Right atrium auricular region (tissue), 2 donors: ENCODE measurements at places on chromosomes 16 and 17. TPM values are rescaled to one million over a fixed set of nuclear protein-coding genes. Genes with fewer than 3 reads are reported as not detected.

The TBC1D3I gene
- total RNA-seq, result not detected

DNA sequence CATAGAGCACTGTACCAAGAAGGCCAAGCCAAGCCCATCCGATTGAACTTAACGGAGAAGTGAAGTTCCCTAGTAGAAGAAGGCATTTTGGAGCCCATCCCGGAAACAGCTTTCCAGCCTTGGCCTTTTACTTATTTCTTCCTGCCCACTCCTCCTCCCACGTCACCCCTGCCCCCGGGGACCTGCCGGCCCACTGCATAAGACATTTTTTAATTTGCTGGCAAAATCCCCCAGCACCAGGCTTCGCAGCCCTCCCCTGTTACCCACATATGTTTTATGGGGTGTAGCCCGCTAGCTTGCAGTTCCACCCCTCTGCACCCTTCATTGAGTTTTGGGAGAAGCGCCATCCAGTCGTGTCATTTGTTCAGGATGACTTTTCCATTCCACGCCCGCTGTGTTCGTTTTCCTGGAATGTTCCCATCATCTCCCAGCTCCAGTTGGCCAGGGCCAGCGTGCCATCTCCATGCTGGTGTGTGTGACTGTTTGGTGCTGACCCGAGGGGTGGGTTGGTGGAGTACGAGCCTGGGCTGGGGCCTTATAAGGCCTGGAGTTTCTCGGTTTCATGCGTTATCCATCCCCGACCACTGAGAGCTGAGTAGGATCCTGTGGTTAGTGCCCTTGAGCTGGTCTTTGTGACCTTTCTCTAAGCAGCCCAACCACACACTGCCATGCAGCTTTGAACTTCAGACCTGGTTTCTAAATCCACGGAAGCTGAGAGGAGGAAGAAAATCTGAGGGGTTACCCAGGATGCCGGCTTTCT lies 20.0 kb upstream of the TBX2 start:
- no peak for DNase-seq

DNA sequence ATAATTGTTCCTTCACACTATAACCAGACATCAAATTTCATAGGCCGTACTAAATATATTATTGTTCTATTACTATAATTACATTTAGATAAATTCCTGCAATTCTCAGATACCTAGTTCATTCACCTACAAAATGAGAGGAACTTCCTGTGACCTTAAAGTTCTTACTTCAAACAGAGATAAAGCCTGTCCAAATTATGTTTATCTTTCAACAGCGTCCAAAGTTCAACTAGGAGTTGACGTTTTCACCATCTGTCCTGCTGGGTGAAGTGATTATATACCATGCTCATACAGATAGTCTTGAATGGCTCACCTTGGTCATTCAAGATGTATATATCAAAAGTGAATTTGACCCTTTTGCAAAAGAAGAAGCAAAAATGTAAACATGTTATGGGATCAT lies 440.6 kb downstream of the CDH8 start:
- DNase-seq, result no peak

The PABPN1L gene
- total RNA-seq, result not detected

DNA sequence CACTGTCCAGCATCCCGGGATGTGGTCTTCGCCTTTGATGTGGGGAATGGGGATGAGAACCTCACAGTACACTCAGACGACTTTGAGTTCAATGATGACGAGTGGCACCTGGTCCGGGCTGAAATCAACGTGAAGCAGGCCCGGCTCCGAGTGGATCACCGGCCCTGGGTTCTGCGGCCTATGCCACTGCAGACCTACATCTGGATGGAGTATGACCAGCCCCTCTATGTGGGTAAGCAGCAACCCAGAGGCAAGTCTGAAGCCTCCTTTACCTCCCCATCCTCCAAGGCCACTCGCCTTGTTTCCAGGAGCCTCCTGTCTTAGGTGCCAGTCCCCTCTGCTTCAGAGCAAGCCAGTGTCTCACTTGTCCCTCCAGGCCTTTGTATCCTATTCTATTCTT lies 10.2 kb downstream of the CNTNAP1 start:
- no peak for DNase-seq

GRCh38 chr17:46736100-46736499 lies 82.4 kb downstream of the WNT3 start:
- DNase-seq, result no peak

- DNase-seq, result no peak
Measured at GRCh38 chr17:55709440-55709839, 13.2 kb downstream of the TMEM100 start.

GRCh38 chr17:45650561-45650960 lies 133.6 kb upstream of the CRHR1 start:
- no peak for DNase-seq

- DNase-seq, result no peak
Measured at GRCh38 chr17:20098314-20098713, 89.2 kb downstream of the SPECC1 start.

The RBFOX1 gene
- total RNA-seq, result 30.4 TPM

DNA sequence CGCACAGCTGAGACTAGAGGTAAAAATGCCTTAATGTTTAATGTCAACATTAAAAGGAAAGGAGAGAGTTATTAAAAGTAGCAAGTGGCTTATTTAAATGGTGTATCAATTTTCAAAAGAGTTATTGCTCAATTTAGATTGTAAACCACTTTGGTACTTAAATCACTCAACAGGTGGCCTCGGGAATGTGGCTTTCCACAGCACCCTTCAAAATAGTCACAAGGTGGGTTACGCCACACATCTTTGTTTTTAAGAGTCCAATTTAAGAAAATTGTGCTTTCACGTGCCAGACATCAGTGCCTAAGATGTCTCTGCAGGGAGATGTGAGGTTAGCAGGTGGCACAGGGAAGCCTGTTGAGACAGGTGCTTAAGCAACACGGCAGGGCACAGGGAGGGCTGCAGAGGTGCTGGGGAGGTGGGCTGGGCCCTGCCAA lies 27.5 kb upstream of the ADCY7 start:
- no peak for DNase-seq
